NCI-H187 (cell line): ENCODE measurements at places on chromosomes 13 and 19.

- DNase-seq, result no peak
Measured at GRCh38 chr19:44947041-44947581, 1.3 kb downstream of the APOC2 start.

DNA sequence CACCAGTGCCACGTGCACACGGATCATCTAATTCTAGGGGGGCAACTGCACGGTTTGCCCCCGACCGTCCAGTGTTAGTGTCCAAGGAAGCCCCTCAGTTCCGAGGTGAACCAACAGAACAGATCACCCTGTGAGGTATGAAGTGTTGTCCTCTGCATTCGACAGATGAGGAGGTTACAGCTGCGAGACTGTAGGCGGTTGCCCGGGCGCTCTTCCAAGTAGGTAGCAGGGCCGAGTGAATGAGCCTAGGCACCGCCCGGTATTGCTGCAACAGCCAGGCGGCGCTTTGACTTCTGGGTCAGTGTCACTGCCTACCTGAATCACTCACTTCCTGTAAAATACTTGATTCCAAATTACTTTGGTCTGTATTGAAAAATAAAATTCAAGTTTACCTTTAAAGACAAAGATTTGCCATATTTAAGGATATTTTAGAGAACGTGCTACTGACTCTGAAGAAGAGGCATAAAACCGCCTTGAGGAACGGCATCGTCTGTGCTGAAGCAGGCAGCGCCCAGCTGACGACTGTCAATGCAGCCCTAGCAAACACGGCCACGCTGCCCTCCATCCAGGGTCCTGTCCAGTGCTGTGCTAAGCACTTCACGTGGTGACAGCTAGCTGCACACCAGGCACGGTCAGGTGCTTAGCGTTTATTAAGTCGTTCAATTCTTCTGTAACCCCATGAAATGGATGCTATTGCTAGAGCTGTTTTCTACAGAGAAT lies 19.3 kb upstream of the RASA3 start:
- DNase-seq, result no peak

DNA sequence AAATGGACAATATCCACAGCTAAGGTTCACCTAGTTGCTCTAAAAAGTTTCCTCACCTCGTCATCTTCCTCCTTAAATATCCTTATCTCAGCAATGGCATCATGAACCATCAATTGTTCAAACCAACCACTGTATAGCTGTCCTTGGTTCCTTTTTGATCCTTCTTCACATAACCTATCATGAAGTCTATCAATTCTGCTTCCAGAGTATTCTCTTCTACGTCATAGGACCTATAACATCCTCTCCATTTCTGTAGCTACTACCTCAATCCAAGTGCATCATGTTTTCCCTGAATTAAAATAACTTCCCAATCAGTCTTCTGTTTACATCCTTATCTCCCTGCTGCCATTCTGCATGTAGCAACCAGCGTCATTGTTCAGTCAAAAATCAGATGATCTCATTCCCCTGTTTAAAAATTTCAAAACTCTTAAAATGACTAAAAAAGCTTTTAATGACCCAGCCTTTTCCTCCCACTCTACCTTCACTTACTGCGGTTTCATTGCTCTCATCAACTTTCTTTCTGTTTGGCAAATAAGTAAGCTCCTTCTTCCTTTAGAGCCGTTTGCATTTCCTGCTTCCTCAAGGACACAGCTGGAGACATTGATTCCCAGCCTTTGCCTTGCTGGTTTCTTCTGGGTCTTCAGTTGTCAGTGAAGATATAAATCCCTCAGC lies 223.9 kb upstream of the MIR17HG start:
- no peak for DNase-seq

GRCh38 chr19:12986726-12987125 lies 8.5 kb upstream of the NFIX start:
- no peak for DNase-seq

DNA sequence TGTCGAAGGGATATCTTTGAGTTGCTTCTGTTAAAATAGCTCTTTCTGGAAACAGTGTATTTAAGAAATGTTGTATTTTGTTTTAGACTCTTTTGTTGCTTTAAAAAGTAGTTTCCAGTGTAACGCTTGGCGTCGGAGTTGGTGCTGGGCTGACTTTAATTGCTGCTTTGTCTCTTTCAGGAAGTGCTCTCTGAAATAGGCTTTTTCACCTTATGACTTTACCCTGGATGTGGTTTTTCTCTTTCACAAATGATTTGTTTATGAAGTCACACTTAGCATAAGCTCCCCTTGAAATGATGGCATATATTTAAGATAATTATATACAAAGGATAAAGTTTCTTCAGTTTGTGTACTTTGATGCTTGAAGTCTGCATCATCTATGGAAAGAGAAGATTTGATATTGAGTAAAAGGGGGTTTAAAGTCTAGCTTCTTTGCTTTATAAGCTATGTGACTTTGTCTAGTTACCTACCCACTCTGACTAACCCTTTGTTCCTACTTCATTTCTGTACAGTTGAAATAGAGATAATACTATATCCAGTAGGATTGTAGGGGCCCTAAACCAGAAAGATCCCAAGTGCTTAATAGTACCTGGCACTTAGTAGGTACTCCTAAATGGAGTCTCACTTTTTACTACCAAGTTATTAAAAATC lies at the start of gene GPR18:
TSS of gene GPR18 (minus strand) at position 170 of the 651 bp plus-strand sequence. CDS start 2,507 bp downstream, outside the sequence.
- DNase-seq, result no peak
